ENCODE measurements at places on chromosomes 6 and 20.

DNA sequence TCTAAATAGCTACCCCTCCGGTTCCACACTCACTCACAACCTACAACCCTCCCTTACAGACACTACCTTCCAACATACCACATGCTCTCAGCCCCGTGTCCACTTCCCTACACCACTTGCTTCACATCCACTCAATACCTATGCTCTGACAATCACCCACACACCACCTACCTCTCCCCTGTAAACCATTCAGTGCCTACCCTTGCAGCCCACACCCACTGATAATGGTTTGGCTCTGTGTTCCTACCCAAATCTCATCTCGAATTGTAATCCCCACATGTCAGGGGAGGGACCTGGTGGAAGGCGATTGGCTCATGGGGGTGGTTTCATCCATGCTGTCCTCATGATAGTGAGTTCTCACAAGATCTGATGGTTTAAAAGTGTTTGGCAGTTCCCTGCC, 9.8 kb upstream of the ZNF343 start:
- no peak for DNase-seq

- no peak for DNase-seq
Measured at GRCh38 chr20:50810063-50810462, 15.2 kb downstream of the BCAS4 start.

- no peak for DNase-seq
Measured at GRCh38 chr6:54112151-54112650, 958 bp downstream of the MLIP start.

DNA sequence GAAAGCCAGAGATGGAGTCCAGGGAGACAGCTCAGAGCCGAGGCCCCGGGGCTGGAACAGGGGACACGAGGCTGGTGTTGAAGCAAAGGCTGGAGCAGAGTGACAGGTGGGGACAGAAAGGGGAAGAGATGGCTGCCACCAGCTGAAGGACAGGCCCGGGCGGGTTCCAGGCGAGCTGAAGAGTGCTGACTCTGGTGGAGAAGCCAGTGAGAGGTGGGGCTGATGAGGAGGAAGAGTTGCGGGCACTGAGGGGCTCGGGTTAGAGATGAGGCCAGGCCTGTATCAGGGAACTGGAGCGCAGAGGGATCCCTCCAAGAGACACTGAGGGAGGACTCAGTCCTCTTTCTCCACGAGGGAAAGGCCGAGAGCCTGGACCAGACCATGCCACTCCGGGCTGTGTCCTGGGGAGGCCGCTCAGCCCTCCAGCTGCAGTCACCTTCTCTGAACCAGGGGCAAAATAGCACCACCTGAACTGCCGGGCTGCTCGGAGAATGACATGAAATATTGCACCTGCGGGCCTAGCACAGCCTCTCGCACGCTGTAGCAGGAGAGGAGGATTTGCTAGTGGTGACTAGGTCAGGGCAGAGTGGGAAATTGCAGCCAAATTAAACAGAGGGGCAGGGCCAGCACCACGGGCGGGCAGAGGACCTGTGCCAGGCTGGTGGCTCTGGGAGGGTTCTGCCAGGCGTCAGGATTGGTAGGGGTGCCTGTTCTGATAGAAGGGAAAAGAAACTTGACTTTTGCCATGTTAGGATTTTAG, 175.9 kb downstream of the ZDHHC14 start:
- no peak for DNase-seq

DNA sequence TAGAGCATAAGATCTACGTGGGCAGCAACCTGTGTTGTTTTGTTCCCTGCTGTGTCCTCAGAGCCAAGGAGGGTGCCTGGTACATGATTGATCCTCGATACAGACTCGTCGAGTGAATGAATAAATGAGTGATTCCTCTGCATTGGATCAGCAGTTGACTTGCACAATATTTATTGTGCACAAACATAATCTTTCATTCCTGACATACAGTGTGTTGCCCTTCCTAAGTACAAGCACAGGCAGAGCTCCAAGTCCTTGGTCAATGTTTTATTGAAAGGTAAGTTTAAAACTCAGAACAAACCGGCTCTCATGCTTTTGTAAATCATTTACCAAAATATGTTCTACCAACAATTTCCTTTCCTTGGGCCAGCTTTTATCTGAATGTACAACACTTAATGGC, 57.4 kb downstream of the STMND1 start:
- DNase-seq = no peak
